ENCODE measurements at places on chromosomes 3 and 15.

DNA sequence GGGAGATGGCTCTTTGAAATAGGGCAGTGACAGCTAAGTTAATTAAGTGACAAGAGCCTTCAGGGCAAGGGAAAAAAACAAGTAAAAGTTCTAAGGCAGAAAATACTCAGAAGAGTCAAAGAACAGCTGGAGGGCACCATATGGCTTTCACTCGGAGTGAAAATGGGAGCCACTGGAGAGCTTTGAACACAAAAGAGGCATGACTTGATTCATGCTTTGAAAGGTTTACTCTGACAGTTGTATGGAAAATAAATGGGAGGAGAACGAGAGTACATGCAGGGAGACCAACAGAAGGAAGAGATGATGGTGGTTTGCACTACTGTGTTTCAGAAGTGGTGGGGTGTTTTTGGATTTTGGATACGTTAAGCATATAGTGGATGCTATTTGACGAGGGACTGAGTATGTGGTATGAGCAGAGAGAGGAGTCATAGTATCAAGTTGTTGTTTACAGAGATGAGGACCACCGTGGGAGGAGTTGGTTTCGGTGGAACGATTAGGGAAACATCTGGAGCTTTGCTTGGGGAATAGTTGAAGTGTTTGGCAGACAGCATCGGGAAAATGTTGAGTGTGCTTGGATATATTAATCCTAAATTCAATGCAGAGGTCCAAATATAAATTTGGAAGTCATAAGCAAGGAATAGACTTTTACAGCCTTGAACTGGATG lies 411.5 kb downstream of the GABRG3 start:
- DNase-seq = no peak

GRCh38 chr3:43485931-43486330 lies 135.9 kb downstream of the ANO10 start:
- DNase-seq = no peak

GRCh38 chr3:11306817-11307589 lies 34.8 kb downstream of the ATG7 start:
- DNase-seq = no peak

DNA sequence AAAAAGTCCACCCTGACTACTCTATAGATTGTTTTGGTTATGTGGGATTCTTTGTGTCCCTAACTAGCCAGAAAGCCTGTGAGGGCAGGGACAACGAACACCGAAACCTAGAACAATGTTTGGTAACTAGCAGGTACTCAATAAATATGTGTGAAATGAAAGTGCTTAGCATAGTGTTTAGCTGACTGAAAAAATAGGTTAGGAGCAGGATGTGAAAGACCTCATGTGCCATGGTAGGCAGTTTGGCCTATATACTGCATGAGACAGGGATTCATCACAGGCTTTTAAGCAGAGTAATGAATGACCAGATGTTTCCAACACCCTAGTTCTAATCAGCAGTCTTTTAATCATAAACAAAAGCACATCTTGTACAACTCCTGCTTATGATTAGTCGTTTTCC lies 64.2 kb downstream of the MYO5A start:
- no peak for DNase-seq

DNA sequence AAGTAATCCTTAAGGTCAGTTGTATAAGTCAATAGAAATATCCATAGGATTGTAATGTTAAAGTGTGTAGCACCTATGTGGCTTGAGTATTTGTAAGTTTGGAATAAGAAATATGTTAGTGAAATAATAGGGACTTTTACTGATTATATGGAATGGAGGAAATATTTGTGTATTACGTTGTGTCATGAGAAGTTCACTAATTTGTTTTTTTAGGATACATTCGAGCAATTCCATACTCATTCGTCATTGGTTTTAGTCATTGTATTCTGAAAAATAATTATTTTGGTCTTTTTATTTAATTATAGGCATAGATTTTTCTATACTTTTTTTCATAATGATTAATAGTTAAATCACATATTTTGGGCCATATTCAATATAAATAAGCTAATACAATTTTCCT lies 21.0 kb downstream of the MBNL1 start:
- no peak for DNase-seq

- DNase-seq = no peak
Observed at GRCh38 chr3:64728428-64728827, 40.6 kb upstream of the ADAMTS9 start.

GRCh38 chr15:63332367-63333124 lies 49.1 kb downstream of the CA12 start:
- peak; percentile 95 for DNase-seq

GRCh38 chr3:149625795-149626194 lies 32.0 kb downstream of the WWTR1 start:
- peak; percentile 72 for DNase-seq

DNA sequence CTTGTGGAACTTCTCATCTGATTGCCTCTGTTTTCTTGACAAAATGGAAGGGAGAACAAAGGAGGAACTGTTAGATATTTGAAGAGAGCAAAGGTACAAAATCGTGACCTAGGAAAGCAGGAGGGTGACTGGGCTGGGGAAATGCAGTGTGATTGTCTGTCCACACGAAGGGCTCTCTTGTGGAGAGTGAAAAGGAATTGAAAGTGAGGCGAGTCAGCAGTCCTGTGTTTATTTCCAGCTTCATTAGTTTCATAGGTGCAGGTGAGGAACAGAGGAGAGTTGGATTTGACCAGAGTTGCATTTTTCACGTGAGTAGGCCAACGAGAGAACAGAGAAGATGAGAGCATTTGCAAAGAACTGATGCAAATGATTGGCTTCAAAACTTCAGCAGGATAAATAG lies 336.4 kb upstream of the SATB1 start:
- no peak for DNase-seq

DNA sequence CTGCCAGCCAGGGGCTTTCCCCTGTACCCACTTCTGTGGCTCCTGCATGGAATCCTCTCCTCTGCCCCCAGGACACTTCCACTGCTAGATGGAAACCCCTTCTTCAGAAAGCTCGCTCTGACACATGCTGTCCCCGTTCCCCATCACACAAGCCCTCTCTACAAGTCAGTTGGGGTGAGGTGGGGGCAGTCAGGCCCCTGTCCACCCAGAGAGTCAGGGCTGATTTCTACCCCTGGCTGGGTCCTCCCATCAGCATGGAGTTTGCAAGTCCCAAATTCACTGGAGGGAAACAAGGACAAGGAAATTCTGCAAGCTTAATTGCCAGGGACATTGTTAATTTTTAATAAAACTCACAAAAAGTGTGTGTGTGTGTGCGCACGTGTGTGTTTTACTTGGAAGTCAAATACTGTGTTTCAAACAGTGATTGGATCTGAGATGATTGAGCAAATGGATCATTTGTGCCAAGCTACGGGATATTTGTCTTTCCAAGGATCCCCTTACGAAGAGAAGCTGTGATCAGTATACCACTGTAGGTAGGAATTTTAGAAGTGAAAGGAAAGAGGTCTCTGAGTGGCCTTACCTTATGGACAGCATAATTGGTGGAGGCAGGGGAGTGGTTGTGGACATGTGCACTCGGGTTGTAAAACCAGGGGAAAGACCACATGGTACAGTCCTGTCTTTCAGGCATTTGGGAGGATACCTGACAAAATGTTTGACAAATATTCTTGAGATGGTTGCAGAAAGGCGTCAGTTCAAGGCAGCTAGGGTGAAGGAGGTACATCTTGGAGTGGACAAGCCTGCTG lies 1.5 kb upstream of the AMOTL2 start:
- no peak for DNase-seq

DNA sequence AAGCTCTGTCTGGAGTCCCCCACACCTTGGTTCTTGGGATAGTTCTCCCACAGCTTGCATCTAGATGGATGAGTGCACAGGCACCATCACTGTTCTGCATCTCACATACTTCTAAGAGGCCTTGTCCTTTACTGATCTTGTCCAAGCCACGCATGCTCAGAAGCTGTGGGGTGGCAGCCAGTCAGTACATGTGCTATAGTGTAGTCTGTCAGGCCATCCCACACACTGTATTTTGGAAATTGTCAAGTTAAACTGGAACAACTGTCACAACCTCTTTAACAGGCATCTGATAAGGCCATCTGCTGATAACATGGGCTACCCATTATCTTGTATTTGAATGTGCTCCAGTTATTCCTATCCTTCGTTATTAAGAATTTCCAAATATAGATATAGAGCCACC lies 296.5 kb upstream of the AZI2 start:
- DNase-seq = no peak

- no peak for DNase-seq
Observed at GRCh38 chr3:8755564-8756237, 13.7 kb downstream of the OXTR start.

DNA sequence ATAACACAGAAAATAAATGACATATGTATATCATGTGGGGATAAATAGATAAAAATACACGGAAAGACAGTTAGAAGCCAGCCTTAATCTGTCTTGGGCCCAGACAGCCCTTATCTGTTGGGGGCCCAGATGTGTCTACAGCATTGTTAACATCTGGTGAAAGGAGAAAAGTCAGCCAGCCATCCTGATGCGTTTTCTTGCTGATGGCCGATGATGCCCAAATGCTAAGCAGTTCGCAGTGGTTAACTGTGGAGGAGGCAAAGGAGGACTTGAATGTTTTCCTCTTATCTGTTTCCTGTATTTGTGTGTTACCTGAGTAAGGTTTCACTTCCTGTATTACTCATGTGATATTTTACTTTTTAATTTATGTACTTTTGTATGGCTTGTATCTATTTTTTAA lies 46.2 kb downstream of the NOX5 start:
- no peak for DNase-seq

GRCh38 chr3:36025232-36025631 lies 355.1 kb upstream of the STAC start:
- no peak for DNase-seq

- DNase-seq = no peak
Observed at GRCh38 chr3:37741644-37742043, 120.0 kb upstream of the CTDSPL start.

DNA sequence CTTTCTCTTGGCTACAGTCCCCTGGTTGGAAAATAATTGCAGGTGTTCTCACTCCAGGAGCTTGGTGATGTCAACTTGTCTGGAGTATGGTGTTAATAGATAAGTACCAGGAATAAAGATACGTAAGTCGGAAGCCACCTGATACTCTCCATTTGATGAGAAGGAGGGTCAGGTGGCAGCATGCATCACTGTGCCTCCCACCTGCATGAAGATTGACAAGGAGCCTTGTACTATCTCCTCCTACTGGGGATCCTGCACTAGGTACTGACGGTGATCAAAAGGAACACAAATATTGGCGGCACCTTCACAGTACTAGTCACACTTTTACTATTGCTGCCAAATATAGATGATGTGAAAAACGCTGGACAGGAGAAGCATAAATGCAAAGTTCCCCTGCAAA lies 32.6 kb upstream of the GABRB3 start:
- DNase-seq = no peak

GRCh38 chr15:49223536-49224274 lies 53.7 kb downstream of the GALK2 start:
- DNase-seq = peak; percentile 43

DNA sequence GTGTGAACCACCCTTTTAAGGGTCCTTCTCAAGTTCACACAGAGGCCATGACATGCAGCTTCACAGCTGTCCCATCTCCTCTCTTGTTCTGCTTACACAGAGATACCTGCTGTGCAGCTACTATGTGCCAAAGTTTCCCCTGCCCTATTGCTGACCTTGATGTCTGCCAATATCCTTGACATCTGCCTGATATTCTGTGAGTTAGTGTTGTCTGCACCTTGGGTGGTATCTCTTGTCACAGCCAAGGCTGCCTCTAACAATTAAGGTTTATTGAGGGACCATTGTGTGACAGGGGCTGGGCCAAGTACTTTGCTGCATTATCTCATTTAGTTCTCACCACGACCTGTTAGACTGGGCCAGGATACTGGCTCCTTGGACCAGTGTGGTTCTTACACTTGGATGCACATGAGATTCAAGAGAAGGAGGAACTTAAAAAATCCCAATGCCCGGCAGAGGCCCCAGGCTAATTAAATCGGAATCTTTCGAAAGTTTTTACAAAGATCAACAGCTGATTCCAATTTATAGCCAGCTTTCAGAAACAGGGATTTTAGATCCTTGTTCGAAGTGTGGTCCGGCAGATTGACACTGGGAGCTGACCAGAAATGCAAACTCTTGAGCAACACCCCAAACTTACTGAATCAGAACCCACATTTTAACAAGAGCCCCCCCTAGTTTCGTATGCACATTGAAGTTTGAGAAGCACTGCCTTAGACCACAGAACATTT lies 178.6 kb downstream of the SATB1 start:
- DNase-seq = no peak

DNA sequence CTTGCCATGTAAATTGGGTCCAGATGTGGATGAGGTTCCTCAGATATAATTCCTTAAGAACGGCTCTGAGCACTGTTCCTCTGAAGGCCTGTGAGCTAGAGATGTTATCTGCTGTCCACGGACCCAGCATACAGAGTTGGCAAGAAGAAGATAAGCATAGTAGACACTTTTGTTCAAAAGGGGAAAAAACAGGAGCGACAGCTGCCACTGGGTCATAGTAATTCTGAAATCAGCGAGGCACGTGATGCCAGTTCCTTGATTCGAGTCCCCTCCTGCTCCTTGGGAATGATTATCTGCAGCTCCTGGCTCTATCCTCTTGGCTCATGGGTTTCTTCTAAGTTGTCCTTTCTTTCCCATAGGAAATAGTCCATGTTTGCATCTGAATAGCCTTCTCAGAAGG lies 2.5 kb upstream of the RAB7A start:
- no peak for DNase-seq

DNA sequence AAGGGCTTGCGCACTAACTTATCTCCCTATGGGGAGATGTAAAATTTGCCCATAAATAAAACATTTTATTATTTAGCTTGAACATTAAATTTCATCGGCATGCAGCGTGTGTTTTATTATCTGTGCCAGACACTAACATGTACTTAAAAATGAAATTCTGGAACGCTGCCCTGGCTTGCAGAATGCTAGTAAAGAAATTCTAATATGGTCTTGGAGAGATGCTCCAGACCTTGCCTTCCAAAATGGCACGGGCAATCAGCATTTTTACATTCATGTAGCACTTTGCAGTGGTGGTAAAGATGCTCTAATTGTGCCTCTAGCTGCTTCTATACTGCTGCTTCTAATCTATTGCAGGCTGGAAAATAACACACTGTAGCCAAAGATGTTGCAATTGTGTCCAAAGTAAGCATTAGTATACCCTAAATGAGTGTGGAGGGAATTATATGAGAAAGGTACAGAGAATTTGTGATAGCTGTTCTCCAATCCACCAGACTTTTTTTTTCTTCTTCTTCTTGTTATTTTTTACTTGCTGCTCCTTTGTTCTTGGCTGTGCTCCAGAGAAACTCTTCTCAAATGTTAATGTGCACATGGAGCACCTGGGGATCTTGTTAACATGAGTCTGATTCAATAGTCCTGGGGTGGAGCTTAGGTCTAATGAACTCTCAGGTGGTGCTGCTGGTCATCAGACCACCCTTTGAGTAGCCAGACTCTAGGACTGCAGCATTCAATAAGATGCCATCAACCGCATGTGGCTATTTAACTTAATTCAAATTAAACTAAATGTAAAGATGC lies 47.3 kb downstream of the CRABP1 start:
- no peak for DNase-seq

DNA sequence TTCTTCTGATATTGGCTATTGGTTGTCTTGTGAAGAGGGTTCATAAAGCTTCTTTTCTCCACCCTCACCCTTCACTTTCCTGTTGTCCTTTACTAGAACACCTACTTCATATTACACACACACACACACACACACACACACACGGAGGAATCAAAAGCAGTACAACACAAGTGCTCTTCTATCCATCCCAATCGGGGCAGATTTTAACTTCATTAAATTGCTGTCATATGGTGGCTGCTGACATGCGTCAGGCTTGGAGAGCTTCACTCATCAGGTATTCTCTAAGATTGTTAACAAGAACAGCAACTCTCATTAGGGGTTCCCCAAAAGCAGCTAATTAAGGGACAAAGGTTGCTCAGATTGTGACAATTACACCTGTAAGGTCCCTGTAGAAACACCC lies 239.1 kb upstream of the MEIS2 start:
- no peak for DNase-seq
